Articular chondrocyte of knee joint (primary cell): ENCODE measurements at places on chromosomes 6 and 20. TPM values are rescaled to one million over a fixed set of nuclear protein-coding genes. Genes with fewer than 3 reads are reported as not detected.

The FNDC1 gene
- total RNA-seq: 30.5 and 34.9 TPM in 2 replicates

The ATP6V1G2 gene
- total RNA-seq: 3.4 and 3.5 TPM in 2 replicates

The GRM4 gene
- total RNA-seq: 0.11 TPM in 1 of 2 replicates, not detected in the other

The PTK6 gene
- 0.11 and 0.13 TPM in 2 replicates for total RNA-seq

The RPS6KA2 gene
- total RNA-seq: 161 and 167 TPM in 2 replicates

The DNMT3B gene
- 1.8 and 2.0 TPM in 2 replicates for total RNA-seq

The DEFB125 gene
- not detected in 2 replicates for total RNA-seq

The THBS2 gene
- total RNA-seq: 75.6 and 121 TPM in 2 replicates

The BPIFB4 gene
- not detected in 2 replicates for total RNA-seq

The RNF182 gene
- total RNA-seq: 0.13 and 0.65 TPM in 2 replicates

The TRIM31 gene
- not detected in 2 replicates for total RNA-seq

The BRD2 gene
- 133 and 138 TPM in 2 replicates for total RNA-seq

The SMOC2 gene
- 120 and 164 TPM in 2 replicates for total RNA-seq

The OR12D1 gene
- total RNA-seq: not detected in 2 replicates

The VIP gene
- total RNA-seq: not detected in 2 replicates

The CSNK2A1 gene
- 107 and 126 TPM in 2 replicates for total RNA-seq

The MROH8 gene
- total RNA-seq: 4.1 and 6.4 TPM in 2 replicates

The EXOC2 gene
- 23.9 and 25.6 TPM in 2 replicates for total RNA-seq

The ID1 gene
- 154 and 364 TPM in 2 replicates for total RNA-seq

The FILIP1 gene
- 0.97 and 2.0 TPM in 2 replicates for total RNA-seq

The MRPS10 gene
- 49.2 and 56.7 TPM in 2 replicates for total RNA-seq

The BCAS1 gene
- total RNA-seq: not detected in 2 replicates

The REM1 gene
- 0.76 and 0.78 TPM in 2 replicates for total RNA-seq

The PTCRA gene
- not detected in 2 replicates for total RNA-seq

The RTEL1 gene
- total RNA-seq: 11.0 and 12.2 TPM in 2 replicates

The IL20RA gene
- 0.26 and 0.43 TPM in 2 replicates for total RNA-seq

The GSTA3 gene
- total RNA-seq: not detected in 2 replicates
